Right renal pelvis (tissue), 4 donors: ENCODE measurements at places on chromosomes 13 and 19. TPM values are rescaled to one million over a fixed set of nuclear protein-coding genes. Genes with fewer than 3 reads are reported as not detected.
A peak's percentile ranks its signal among the peaks of the same experiment; 100 is the strongest.

PDE4A gene
- 1.7 TPM for polyA plus RNA-seq

ZNF534 gene
- 0.49 TPM for polyA plus RNA-seq

PRR12 gene
- polyA plus RNA-seq: 21.7 TPM

ZFP14 gene
- polyA plus RNA-seq: 14.0 TPM

EPSTI1 gene
- polyA plus RNA-seq: 10.5 TPM

- no peak for DNase-seq
These were observed 7.6 kb upstream of the ANKRD10 start for GRCh38 chr13:110922506-110922905.

DNA sequence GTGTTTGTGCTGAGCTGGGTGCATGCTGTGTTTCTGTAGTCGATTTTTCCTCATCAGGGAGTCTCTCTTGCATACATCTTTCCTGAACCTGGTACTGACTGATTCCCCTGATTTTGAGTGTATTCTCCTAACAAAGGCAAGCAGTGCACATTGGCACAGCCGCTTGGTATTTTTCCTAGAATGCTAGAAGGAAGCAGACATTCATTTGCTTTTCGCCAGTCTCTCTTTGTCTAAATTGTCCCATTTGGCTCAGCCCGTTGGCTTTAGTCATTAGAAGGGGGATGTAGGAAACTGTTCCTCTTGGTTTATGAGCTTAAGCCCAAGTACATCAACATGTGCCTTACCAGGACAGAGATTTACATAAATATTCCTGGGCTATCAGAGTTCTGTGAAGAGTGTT, 266.1 kb upstream of the TMTC4 start:
- no peak for DNase-seq

DNA sequence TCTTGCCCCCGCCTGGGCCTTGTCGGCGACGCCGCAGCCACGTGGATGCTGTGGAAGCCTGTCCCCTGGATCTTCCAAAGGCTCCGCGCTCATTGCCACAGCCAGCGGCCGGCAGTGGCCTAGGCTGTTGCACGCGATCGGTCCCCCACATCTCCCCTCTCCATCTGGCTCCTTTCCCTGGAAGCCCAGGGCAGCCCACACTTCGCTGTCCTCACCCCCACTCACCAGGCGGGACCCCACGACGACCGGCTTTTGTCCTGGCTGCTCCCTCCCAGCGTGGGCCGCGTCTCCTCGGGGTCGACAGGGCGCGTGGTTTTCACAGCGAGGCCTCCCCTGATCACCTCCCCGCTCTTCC, 605 bp upstream of the TEX30 start:
- DNase-seq: no peak

DNA sequence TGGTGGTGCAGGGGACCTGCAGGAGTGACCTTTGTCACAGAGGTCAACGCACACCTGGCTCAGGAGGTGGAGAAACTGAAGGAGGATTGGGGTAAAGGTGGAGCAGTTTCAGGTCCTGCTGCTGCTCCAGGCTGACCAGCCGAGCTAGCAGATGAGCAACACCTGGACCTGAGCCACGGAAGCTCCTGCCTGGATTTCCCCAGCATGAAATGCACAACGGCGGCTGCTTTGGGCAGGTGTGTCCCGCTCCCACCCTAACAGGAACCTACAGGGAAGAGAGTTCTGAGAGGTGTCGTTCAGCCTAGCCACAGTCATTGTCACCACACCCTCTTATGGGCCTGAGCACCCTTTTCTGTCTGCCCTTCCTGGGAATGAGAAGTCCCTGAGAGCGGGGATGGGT, 15.7 kb upstream of the CD177 start:
- DNase-seq: no peak

DNA sequence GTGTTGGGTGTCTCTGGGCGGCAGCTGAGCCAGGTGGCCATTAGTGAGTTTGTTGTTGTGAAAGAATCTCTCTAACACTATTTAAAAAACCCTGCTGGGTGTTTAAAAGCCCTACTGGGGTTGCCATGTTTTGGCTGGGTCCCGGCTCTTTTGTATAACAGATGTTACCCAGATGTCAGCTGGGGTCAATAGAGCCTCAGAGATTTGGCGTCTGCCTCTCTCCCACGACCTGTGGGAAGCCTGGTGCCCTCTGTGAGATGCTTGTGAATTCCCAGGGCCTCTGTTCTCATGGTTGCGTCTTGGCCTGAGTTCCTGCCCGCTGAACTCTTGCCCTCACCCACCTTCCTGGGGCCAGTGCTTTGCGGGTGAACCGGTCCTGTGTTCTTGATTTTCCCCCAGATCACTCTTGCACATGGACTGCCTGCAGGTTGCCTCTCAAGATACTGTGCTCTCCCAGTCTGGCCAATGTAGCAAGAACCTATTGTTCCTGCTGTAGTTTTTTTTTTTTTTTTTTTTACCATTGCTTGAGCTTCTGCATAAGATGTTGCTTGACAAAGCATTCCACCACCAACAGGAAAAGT, 9.5 kb downstream of the NFILZ start:
- DNase-seq: no peak

DNA sequence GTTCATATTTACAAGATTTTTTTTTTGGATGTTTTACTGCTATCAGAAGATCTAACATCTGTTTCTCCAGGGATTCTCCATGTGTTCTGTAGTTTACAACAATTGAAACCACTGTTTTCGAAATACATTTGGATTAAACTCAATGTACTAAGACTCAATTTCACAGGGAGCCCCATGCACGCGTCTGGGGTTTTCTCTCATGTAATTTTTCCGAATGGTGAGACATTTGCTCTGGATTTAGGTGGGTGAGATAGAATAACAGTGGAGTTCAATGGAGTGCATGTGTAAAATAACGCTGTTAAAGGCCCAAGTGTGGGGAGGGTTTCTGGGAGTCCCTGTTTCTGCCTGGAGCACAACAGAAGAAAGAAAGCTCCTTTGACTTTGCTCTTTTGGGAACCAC, 330.3 kb downstream of the TSHZ3 start:
- DNase-seq: no peak

DNA sequence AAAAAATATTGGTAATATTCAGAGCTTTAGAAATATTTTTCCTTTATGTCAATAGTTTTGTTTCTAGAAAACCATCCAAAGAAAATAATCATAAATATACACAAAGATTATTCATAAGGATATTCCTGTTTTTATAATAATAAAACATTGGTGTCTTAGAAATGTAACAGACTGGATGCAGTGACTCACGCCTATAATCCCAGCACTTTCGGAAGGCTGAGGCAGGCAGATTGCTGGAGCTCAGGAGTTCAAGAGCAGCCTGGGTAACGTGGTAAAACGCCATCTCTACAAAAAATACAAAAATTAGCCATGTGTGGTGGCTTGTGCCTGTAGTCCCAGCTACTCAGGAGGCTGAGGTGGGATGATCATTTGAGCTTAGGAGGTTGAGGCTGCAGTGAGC, 106.8 kb downstream of the DHRS12 start:
- no peak for DNase-seq

GRCh38 chr13:61880578-61881283, 465.1 kb upstream of the PCDH20 start:
- no peak for DNase-seq

DNA sequence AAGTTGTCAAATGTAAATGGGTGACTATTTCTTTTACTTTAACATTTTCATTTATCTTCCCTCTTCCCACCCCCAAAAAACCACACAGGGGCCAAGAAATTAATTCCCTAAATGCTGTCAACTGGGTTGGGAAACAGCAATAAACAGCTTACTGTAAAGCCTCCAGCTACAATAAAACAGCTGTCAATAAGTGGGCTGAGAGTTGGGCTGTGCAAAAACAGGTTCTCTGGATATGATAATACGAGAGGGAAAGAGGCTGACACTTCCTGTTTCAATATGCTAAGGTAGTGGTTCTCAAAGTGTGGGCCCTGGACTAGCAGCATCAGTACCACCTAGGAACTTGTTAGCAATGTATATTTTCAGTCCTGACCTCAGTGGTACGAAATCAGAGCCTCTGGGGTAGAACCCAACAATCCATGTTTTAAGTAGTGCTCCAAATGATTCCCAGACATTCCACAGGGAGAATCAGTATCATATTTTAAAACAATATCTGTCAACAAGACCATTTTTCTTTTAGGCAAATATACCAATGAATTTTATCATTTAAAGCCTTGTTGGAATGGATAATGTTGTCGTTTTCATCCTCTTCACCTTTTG, 8.4 kb downstream of the PCDH9 start:
- DNase-seq: no peak

DNA sequence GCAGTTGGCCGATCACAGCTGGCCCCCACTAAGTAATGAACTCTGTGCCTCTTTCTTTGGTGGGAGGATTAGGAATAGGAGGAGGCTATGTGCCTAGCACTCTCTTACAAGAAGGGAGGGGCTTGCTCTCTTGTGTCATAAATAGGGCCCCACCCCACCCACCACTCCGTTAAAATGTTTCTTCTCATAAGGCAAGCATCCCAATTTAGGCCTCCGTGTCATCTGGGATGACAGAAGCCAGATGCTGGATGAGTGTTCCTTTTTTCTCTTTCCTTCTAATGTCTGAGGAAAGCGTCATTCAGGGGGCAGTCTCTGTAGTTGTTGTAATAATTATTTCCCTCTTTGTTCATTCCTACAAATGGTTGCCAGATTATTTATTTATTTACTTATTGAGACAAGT, at the start of gene LIPE:
LIPE (minus strand) TSS at position 76 of the 400 bp plus-strand sequence. CDS start 239 bp downstream, outside the sequence.
- DNase-seq: peak; percentile 49

- DNase-seq: no peak
These were observed 746.3 kb upstream of the SLC10A2 start for GRCh38 chr13:103812558-103812957.

GRCh38 chr13:90365130-90365529, 982.4 kb upstream of the MIR17HG start:
- no peak for DNase-seq
